Bronchial epithelial cell (primary cell): ENCODE measurements at places on chromosomes 1 and 21. TPM values are rescaled to one million over a fixed set of nuclear protein-coding genes. Genes with fewer than 3 reads are reported as not detected.
A peak's percentile ranks its signal among the peaks of the same experiment; 100 is the strongest.

DNA sequence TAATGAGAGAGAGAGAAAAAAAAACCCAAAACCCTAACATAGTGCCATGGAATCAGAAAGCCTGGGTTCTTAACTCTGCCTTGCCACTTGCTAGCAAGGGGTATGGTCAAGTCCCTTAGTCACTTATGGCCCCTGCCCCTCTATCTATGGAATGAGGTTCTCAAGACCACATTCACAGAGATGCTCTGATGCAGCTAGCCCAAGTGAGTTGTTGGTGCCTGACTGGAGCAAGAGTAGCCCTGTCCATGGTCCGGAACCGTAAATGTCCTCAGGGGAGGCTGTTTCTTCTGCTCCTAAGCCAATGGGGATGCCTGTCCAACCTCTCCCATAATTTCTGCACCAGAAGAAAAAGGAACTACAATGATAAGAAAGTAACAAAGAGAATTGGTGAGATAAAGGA, 56.8 kb downstream of the CSMD2 start:
- no peak for DNase-seq

DNA sequence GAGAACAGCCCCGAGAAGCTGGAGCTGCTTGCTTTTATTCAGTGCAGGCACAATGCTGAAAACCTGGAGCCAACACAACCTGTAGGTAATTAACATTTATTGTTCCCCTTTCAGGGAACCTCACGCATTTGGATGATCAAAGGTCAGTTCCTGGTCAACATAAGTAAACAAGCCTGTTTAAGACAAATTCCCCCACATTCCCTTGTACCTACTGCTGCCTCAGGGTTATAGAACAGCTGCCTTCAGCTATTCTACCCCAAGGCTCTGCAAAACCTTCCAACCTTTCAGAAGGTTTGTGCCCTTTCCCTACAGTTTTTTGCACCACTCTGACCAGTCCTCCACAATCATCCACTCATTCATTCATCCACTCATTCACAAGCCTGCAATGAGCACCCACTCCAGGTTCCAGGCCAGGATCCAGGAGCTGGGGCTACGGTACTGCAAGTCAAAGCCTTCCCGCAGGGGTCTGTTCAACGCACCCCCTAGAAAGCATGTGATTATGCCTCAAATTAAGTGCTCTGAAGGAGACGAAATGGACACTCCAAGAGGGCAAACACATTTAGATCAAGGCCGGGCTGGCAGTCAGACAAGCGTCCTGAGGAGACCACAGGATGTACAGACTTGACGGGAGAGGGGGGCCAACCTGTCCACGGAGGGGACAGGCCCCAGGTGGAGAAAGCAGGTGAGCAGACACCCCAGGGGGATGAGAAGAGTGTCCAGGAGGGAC, 683.9 kb downstream of the MATN1 start:
- no peak for DNase-seq

GRCh38 chr1:47477595-47478080, 39.8 kb downstream of the FOXD2 start:
- peak; percentile 21 for DNase-seq

- DNase-seq: peak; percentile 7
Observed at GRCh38 chr1:75539230-75540116, 71.4 kb downstream of the SLC44A5 start.

- peak; percentile 72 for DNase-seq
Observed at GRCh38 chr1:60255565-60255964, 182.0 kb upstream of the C1orf87 start.

DNA sequence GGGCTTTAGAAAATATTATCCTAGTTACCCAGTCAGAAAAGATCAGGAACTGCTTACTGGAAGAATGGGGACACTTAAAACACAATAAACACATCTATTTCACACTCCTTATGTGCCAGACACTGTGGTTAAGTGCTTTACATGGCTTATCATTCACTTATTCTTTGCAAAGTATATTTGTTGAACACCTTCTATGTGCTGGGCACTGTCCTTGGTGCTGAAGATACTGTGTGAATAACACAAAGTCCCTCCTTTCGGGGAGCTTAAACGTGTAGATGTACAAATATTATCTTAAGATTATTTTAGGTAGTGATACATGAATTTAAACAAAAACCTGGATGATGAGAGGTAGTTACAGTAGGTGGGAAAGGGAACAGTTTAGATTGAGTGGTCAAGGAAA, 169.3 kb downstream of the ST6GALNAC5 start:
- peak; percentile 46 for DNase-seq

- peak; percentile 10 for DNase-seq
Observed at GRCh38 chr1:100785470-100786052, 66.0 kb downstream of the VCAM1 start.

DNA sequence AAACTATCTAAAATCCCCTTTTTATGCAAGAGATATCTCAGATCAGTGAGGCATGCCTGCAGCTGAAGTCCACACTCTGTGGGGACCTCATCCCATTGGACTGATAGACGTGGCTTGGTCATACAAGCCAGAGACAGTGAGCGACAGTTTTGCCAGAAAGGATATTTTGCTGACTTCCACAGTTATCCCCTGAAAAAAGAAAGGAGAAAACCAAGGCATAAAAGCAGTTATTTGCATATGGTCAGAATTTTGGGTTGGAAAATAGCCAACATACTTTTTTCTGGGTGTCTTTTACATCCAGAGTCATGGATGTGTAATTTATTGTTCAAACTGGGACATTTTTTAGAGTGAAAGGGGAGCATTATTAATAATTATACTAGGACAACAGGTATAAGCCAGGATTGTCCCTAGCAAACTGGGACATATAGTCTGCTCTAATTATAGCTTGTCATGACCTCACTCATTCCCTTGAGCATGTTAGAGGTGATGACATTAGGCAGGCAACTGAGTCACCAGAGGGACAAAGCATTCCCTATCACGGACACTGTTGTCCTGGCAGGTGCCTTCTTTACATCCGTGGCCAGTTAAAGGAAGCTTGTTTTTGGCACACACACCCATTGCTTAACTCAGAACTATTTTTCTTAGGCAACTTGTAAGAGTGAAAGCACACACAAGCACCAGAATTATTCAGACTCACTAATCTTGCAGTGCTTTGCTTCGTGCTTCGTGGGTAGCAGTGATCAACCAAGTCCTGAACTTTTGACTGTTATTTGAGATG, 65.5 kb downstream of the PRRX1 start:
- peak; percentile 5 for DNase-seq

GRCh38 chr1:196960854-196961253, 16.5 kb upstream of the CFHR5 start:
- no peak for DNase-seq

- DNase-seq: peak; percentile 64
Observed at GRCh38 chr1:151980287-151981177, 13.1 kb downstream of the S100A10 start.

GRCh38 chr1:35215346-35215745, 22.4 kb upstream of the SFPQ start:
- no peak for DNase-seq

DNA sequence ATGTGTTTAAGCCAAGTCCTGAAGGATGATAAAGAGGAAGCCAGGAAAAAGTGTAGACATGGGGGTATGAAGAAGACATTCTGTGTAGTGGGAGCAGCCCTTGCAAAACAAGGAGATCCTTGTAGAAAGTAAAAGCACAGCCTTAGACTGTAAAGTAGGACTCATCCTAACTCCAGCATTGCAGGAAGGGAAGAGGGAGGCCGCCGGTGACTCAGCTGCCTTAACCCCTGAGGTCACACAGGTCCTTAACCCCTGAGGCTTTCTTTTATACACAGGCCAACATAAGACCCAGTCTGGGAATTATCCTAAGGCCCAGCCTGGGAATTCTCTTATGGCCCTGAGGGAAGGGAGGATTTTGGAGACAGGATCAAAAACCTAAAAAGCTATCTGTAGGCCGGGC, 18.0 kb downstream of the PGM1 start:
- no peak for DNase-seq

DNA sequence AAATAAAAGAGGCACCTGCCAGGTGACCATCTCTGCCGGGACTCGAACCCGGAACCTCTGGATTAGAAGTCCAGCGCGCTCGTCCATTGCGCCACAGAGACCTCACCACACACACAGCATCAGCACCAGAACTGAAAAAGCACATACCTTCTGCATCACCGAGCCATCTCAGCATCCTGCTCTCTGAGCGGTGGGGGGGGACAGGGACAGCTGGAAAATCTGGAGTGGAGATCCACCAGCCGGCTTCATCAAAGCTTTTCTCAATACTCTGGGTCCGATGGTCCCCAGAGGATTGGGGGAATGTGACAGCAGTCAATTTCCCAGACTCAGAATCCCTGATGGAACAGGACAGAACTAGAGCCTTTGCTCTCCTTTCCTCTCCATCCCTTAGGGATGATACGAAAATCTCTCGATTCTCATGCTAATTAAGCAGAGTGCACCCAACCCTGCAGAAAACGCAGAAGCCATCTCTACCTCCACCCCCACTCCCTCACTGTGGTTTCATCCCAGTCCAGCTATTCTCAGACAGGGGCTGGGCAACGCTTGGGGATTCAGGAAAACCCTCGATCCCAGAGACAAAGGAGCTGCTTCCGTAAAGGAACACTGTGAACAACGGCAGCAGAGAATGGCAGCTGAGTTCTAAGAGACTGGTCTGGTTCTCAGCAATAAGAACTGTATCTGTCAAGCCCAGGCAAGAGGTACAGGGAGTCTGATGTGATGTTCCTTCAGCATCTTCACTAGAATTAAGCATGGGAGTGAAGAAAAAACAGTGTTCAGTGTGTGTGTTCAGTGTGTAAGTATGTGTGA, 29.6 kb upstream of the CADM3 start:
- DNase-seq: no peak

SLC30A7 gene
- 20.0 and 31.3 TPM in 2 replicates for total RNA-seq

LENEP gene
- 0.51 TPM in 1 of 2 replicates, not detected in the other for total RNA-seq

OR2AK2 gene
- not detected in 2 replicates for total RNA-seq

PTAFR gene
- total RNA-seq: 5.0 and 10.9 TPM in 2 replicates

HHIPL2 gene
- total RNA-seq: under 0.01 and 0.13 TPM in 2 replicates

MUTYH gene
- 20.2 and 20.5 TPM in 2 replicates for total RNA-seq
